Parietal lobe (tissue), 2 donors: ENCODE measurements at places on chromosomes 1 and 21. TPM values are rescaled to one million over a fixed set of nuclear protein-coding genes. Genes with fewer than 3 reads are reported as not detected.

The TSPAN1 gene
- total RNA-seq, result not detected

The USH2A gene
- 0.31 TPM for total RNA-seq

The C8A gene
- total RNA-seq, result not detected

The SLAMF8 gene
- total RNA-seq, result not detected

The MRPS15 gene
- total RNA-seq, result 20.7 TPM

The MSH4 gene
- 1.9 TPM for total RNA-seq

The NOTCH2 gene
- 62.6 TPM for total RNA-seq

The MPZ gene
- 2.2 TPM for total RNA-seq
